Hindlimb muscle (tissue), 1 donor: ENCODE measurements at places on chromosomes 3 and 15. TPM values are rescaled to one million over a fixed set of nuclear protein-coding genes. Genes with fewer than 3 reads are reported as not detected.

DNA sequence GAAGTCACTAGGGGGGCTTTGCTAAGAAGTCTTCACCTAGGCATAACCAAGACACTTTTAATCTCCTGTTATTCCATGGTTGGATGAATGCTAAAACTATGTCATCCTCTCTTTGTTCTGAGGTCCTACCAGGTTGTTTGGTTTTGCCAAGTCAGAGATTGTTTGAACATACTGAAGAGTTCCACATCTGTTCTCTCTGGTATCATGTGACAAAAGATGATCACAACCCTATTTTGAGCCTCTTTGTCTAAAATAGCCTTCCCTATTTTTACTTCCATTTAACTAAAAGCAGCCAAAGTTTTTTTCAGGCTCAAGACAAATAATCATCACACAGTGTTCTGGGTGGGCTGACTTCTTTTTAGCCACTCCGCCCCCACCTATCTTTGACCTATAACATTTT is 218.4 kb upstream of the LMCD1 start:
- peak; percentile 25 for DNase-seq

The ETV5 gene
- polyA plus RNA-seq, result 23.1 TPM

DNA sequence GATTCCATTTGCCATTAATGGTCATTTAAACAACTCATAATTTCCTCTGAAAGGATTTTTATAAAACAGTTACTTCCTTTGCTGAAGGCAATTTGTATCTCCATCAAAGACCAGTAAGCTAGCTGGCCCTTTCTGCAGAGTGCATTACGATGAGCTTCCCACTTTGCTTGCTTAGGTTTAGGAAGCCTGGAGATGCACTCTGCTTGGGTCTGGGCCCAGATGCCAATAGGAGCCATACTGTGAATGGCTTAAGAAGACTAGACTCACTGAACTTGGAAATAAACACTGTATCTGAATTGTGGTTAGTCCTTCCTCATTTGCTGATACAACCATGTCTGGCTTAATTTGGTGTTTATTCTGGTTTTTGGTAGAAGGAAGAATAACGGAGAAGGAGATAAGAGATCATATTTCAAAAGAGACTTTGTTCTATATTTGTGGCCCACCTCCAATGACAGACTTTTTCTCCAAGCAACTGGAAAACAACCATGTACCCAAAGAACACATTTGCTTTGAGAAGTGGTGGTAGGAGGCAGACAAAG is 38.1 kb downstream of the OXNAD1 start:
- no peak for DNase-seq

The CLDN1 gene
- 2.5 TPM for polyA plus RNA-seq

GRCh38 chr3:108208831-108209230 is 13.4 kb downstream of the IFT57 start:
- DNase-seq, result no peak

The TBC1D23 gene
- 28.9 TPM for polyA plus RNA-seq

DNA sequence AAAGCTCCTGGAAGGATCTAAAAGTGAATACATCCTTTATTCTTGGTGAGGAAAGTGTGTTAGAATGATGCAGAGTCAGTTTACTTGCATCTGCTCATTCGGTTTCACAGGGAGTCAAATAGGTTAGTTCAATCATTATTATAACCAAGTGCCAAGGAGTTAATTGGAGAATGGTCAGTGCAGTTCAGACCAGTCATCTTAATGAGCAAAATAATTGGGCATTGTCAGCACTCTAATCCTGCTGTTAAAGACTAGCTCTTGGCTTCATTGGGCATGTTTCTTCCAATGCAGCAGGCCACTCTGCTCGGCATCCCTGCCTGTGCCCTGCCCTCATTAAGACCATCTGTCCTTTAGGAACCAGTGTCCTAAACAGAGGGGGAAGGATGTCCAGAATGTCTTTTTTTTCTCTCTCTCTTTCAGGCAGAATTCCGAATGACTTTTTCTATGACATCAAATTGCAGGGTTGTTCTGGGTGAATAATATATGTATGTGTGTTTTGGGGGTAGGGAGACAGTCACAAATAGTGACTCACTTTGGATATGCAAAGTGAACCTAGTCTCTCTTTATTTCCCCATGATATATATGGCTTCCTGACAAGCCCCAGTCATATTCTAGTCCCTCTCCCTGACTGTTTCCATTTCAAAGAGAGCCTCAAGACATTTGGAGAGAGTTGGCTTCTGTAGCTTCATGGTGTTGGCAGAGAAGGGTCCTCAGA is 205.4 kb upstream of the TRIM42 start:
- no peak for DNase-seq

DNA sequence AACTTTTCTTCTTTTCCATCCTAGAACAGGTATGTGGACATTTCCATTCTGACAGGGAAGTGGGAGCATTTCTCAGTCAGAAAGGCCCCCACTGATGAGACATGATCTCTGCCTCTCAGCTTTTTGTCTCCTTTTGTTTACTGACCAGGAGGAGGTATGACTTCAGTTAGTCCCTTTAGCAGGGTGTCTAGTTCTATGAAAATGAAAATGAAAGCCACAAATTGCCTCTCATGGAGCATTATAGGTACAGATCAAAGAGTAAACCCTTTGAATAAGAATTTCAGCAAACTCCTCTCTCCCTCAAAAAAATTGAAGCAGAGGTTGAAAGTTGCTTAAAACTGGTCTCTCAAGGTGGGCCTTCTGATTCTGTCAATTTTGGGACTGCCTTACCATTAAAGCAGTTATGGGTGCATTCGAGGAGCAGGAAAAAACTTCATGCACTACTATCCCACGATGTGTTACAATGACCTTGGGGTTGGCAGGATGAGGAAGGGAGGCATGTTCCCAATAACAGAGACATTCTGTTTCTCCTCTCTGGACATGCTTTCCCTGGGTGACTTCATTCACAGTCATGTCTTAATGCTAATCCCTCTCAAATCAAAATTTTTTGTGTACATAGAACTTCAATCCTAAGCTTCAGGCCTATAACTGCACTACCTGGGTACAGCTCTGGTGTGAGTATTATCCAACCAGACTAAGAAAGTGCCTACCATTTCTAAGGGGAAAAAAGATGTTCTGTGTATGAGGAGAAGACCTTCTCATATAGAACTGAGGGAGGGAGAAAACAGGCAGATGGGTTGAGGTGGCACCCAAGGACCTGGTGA is 50.6 kb upstream of the TBC1D23 start:
- DNase-seq, result no peak
